ENCODE measurements at places on chromosomes 16 and 17. TPM values are rescaled to one million over a fixed set of nuclear protein-coding genes. Genes with fewer than 3 reads are reported as not detected.

- no peak for DNase-seq
Measured at GRCh38 chr16:81755915-81756614, 23.0 kb upstream of the PLCG2 start.

Gene SPECC1
- polyA plus RNA-seq: 56.4 TPM

- no peak for DNase-seq
Measured at GRCh38 chr17:7839876-7840261, 5.9 kb downstream of the KDM6B start.

- no peak for DNase-seq
Measured at GRCh38 chr17:35878361-35878760, 1.8 kb downstream of the CCL5 start.

Gene SLX4
- 1.6 TPM for polyA plus RNA-seq

GRCh38 chr16:60566901-60567300 lies 1469.3 kb downstream of the CDH8 start:
- no peak for DNase-seq

Gene CCL16
- polyA plus RNA-seq: not detected

Gene MRM1
- 2.0 TPM for polyA plus RNA-seq

GRCh38 chr16:82331397-82331796 lies 161.4 kb upstream of the MPHOSPH6 start:
- DNase-seq: no peak

- no peak for DNase-seq
Measured at GRCh38 chr16:49700251-49701064, 155.5 kb downstream of the ZNF423 start.

Gene PHOSPHO1
- polyA plus RNA-seq: 0.05 TPM

DNA sequence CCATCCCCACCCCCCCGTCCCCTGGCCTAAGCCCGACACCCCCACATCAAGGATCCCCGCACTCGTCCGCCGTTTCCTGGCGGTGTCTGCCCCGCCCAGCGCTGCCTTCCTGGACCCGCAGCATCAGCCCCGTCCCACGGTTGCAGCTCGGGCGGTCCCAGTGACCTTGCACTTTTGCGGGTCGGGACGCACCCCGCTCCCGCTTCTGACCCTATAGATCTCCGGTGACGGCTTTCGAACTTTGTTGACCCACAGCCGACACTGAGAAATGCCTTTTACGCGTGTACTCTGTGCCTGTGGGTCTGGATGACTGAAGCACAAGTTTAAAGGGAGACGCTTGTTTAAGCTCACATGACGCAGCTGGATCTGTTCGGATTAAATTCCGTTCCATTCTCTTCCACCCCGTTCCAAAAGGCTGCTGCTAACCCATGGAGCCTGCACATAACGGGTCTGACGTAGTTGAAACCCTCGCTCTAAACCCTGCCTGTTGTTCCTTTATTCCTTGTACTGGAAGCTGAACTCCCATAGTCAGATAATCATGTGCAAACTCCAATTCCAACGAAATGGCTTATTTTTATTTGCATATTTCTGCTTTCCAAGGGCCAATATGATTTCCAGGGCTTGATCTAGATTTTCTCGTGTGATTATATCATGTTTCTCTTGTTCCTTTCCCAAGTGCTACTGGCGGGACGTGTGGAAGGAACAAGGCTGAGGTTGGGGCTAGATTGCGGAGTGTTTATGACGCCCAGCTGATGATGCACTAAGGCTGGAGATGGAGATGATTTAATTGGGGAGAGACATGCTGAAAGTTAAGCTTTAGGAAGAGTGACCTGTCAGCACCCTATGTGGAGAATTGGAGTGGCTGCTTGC lies 834 bp downstream of the FLYWCH1 start:
- DNase-seq: peak; percentile 34

DNA sequence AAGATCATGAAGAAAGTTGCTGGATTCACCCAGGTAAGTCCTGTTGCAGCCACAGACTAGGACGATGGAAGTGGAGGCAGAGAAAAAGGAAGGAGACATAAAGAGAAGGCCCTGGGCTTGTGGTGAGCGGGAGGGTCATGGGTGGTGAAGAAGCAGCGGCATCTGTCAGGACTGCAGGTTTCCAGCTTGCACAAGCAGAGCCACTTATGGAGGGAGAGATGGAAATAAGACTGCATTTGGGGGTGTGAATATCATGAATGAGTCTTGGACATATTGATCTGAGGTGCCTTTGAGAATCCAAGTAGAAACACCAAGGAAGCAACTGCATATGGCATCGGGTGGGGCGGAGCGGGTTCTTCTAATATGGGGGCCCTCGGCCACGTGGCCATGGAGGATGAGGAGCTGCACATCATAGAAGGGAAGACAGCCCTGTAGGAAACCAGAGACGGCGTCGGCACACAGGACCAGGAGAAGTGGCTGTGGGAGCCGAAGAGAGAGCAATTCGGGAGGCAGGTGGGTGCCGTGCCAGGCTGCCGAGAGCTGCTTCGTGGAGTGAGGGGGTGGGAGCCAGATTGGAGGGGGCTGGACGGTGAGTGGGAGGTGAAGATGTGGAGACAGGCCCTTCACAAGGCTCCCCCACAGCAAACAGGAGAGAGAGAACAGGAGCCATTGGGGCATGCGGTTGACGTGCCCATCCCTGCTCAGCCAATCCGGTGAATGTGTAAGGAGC lies 243.5 kb downstream of the GSG1L start:
- DNase-seq: no peak

GRCh38 chr17:49694847-49695697 lies 12.7 kb downstream of the SLC35B1 start:
- DNase-seq: no peak

GRCh38 chr16:46658925-46659324 lies 30.1 kb downstream of the VPS35 start:
- DNase-seq: no peak

DNA sequence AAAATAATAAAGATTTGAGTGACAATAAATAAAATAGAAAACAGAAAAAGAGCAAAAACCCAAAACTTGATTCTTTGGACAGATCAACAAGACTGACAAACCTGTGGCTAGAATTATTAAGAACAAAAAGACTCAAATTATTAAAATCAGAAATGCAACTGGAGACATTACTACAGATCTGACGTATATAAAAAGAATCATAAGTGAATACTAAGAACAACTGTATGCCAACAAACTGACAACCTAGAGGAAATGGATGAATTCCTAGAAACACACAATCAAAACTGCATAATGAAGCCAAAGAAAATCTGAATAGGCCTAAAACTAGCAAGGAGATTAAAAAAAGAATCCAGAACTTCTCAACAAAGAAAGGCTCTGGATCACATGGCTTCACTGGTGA lies 47.4 kb downstream of the NETO2 start:
- no peak for DNase-seq

Gene CHCT1
- not detected for polyA plus RNA-seq

- no peak for DNase-seq
Measured at GRCh38 chr17:4443476-4443875, 9.7 kb downstream of the SPNS3 start.

Data from AG04450 (cell line).